ENCODE measurements at places on chromosomes 12 and 14.

GRCh38 chr12:52980650-52981423, 25.4 kb upstream of the EIF4B start:
- peak; percentile 83 for DNase-seq

DNA sequence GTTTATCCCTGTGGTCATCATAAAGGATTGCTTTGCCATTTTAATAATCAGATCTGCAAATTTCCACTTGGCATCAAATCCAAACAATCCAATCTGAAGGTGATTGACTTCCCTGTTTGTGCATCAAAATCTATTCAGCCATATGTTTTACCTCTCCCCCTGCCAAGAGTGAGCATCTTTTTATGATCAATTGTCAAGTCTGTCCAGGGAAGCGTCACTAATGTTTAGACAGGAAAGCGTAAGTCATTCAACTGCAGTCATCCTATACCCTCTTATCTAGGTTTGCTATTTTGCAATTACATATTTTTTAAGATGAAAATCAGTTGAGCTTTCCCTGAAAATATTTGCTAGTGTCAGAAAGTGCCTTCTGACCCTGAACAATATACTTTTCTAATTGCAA, 1224.1 kb upstream of the SEL1L start:
- DNase-seq: no peak

- peak; percentile 83 for DNase-seq
Observed at GRCh38 chr12:64627771-64628170, 17.5 kb downstream of the RASSF3 start.

- no peak for DNase-seq
Observed at GRCh38 chr14:105881021-105881930, 354.9 kb downstream of the TMEM121 start.

DNA sequence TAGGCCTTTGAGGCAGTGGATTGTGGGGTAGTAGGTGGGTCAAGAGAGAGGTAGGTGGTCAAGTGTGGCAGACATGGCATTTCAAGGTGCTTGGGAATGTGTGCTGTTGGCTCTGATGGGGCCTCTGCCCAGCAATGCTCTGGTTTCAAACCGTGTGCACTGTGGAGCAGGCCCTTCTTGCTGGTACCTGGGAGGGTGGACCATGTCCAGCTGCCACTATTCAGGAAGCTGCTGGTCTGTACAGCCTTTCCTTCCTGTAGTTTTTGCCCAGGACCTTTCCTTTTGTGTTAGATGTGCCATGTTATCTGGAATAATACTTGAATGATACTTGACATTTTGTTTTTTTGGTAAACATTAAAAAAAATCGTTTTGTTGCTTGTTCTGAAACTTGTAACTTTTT, 14.8 kb downstream of the RIMKLB start:
- no peak for DNase-seq

- no peak for DNase-seq
Observed at GRCh38 chr14:97456958-97457357, 659.8 kb downstream of the VRK1 start.

DNA sequence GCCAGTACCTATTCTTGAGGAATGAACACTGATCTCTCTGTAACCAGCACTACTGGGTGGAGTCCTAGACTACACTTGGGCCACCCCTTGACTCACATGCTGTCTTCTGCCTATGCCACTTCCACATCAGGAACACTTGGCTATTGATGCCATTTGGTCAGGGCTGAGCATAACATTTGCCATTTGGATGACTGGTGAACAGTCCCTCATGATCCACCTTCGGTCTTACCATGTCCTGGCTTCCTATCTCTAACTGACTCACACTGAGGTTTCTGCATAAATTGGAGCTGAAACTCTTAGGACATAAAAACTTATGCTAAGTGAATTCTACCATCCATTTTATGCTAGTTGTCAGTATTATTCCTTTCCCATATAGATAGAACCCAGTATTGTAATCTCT, 91.7 kb upstream of the PELI2 start:
- no peak for DNase-seq

DNA sequence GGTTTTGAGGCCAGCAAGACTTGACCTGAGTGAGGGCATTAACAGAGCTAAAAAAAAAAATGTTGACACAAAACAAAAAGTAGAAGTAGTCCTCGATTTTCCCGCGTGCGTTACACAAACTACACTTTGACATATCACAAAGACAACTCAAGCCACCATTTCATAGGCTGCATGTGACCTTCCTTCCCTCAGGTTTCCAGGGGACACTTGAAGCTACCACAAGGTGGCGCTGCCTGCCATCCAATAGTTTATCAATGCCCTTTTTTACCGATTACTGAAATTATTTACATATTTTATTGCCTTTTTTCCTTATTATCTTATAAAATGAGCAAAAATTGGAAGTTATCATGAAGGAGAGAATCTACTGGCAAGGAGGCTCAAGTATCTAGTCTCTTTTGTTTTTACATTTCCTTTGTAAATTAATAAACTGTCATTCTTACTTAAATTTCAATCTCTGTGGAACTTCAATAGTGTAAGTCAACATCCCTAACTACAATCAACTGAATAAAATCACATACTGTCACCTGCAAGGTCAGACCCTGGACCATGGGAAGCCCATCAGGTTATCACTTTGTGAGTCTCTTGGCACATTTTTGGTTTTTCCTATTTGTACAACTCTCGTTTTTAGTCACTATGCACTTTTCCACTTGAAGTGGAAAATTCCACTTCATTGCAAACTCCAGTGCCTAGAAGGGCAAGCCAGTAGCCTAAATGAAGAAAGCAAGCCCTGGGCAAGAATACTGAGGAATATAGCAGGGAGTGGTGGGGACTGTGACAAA, 84.6 kb upstream of the CPSF6 start:
- DNase-seq: peak; percentile 41

GRCh38 chr12:16229676-16230075, 47.8 kb downstream of the SLC15A5 start:
- no peak for DNase-seq

GRCh38 chr12:113875691-113876090, 90.4 kb downstream of the RBM19 start:
- DNase-seq: no peak

DNA sequence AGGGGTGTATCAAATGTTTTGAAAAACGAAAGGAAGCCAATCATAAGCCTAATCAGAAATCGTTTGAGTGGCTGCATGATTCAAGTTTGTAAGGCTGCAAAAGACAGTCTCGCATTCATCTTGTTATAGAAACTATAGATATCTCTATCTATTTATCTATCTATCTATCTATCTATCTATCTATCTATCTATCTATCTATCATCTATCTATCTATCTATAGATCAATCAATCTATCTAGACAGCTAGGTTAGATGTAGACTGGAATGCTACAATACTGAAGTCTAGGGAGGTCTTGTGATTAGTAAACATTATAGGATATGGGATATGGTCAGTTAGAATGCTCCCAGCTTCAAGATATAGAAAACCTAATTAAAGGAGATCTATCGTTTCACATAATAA, 52.2 kb upstream of the BTG1 start:
- no peak for DNase-seq

GRCh38 chr12:94100211-94100627, 48.2 kb upstream of the PLXNC1 start:
- DNase-seq: no peak

DNA sequence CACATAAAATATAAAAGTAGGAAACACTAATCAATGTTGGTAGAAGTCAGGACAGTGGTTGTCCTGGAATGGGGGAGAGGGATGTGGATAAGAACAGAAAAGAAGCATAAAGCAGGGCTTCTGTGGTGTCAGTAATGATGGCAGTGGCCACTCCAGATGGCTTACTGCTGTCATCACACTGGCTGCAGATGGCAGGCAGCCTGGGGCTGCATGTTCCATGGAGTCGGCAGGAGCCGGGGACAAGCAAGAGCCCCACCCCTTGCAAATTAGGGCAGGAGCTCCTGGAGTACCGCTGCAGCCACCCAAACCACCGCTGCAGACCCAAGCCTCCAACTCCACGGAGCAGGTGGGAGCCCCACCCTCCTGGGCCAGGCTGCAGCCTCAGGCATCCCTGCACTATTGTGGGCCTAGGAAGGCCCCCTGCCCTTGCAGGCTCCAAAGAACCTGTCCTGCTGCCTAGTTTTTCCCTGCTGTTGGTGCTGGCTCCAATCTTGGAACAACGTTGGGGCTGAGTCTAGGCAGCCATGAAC, 28.8 kb upstream of the SLC5A8 start:
- no peak for DNase-seq

GRCh38 chr14:28406196-28406595, 360.4 kb upstream of the FOXG1 start:
- DNase-seq: no peak

GRCh38 chr12:7557227-7557626, 53.6 kb upstream of the CD163 start:
- no peak for DNase-seq

DNA sequence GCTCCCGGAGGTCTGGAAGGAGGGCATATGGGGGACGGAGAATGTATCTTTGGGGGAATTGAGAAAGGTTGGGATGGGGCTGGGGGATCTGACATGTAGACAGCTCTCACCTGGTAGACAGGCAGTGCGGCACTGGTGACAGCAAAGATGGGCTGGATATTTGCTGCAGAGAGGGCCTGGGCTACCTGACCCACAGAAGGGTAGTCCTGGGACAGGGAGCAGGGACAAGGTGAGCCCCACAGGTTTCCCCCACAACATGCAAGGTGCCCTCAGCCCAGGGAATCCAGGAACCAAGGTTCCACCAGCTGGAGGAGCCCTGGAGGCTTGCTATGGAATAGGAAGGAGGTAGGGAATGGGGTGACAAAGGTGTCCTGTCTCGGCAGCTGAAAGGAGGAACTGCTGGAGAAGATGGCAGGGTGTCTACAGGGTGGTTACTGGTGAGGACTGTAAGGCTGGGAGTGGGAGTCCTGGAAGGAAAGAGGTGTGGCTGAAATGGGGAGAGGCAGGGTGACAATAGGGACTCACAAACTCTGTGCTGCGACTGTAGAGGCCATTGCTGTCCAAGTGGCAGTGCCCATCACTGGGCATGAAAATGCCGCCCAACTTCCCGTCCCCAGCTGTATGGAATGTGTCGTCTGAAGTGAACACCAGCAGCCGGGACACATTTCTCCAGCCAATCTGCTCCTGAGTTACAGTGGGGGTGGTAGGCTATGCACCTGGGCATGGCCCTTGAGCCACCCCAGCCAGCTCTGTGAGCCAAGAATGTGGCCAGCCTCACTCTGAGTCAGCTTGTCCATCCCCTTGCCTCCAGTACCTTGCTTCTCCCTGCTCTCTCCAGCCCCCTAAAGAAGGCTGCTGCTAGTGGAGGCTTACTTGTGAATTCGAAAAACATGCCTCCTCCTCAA, 11.3 kb downstream of the ITGB7 start:
- DNase-seq: no peak

DNA sequence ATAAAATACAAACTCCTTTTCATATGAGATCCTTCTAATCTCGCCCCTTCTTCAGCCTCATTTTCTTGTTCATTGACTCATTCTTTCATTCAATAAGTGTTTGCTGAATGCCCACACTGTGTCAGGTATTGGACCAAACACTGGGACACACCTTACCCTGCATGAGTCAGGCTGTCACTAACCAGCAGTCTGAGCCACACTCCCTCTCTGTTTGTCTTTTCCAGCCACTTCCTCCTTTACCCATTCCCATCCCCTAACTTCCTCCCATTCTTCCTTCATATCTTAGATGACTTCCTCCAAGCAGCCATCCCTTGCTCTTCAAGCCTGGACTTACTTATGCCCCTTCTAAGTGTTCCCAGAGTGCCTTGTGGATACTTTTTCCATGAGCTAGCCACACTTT, 27.0 kb upstream of the HIF1A start:
- no peak for DNase-seq

DNA sequence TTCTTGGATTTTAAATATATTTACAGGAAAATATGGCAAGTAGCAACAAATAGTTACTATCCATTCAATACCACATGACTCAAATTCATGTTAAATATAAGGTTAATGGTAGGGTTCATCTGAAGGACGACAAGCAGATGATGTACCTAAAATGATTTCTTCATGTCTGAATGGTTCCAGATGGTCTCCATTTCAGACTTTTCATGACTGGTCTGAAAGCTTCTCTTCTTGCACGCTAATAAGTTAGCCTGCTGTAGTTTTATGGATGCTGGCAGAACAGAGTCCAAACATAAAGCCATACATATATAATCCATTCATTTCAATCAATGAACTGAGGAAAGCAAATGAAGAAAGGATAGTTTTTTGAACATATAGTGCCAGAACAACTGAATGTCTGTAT, 257.0 kb upstream of the MGAT4C start:
- no peak for DNase-seq

GRCh38 chr14:24254630-24255392, 8.2 kb downstream of the TGM1 start:
- no peak for DNase-seq

DNA sequence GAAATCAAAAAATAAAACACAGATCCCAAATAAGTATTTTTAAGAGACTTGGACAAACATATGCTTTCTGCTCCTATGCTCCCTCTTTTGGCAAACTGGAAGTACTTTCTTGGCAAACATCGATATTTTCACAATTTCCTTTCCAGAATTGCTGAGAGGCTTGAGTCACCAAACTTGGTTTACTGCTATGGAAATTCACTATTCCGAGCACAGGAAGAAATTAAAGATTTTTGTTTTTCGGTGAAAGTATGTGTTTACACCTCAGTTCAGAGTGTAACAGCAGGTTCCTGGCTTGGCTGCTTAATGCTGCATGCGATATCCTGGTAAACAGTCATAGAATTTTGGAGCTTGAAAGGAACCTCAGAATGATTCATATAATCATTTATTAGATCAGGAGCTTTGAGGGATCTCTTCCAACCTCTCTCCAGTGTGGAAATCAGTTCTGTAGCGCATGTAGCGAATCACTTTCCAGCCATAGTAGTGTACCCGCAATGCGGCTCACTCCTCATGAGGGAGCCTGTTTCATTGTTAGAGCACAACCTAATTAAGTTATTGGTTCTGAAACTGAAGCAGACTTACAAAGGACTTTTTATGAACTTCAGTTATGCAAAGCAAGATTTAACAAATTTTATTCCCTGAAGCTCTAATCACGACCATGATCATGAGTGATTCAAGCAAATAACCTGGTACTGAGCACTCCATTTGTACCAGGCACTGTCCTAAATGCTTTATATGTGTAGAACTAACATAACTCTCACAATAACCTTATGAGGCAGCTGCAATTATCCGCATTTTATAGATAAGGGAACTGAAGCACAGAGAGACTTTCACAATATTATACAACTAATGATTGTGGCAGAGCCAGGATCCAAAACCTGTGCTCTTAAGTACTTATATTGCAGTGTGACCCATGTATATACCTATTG, 56.4 kb upstream of the ATP2A2 start:
- peak; percentile 77 for DNase-seq

DNA sequence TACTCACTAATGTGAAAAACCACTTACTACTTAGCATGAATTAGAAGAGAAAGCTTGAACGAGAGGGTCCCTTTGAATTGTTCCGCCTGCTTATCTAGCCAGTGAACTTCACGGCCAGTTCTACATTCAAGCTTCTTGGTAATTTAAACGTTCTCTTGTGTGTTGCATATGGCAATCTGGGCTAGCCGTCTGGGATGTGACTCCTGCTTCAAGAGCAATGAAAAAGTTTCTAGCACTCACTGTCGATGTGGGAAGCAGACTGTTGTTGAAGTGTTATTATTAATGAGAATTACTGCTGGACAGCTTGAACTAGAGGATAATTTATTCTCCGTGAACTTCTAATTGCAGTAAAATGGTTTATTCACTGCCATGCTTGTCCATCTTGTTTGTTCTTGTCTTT, 93.9 kb downstream of the SLC15A5 start:
- no peak for DNase-seq
